Nucleus accumbens (tissue), 56 donors: ENCODE measurements at places on chromosomes 2 and 18.
A peak's percentile ranks its signal among the peaks of the same experiment; 100 is the strongest.

DNA sequence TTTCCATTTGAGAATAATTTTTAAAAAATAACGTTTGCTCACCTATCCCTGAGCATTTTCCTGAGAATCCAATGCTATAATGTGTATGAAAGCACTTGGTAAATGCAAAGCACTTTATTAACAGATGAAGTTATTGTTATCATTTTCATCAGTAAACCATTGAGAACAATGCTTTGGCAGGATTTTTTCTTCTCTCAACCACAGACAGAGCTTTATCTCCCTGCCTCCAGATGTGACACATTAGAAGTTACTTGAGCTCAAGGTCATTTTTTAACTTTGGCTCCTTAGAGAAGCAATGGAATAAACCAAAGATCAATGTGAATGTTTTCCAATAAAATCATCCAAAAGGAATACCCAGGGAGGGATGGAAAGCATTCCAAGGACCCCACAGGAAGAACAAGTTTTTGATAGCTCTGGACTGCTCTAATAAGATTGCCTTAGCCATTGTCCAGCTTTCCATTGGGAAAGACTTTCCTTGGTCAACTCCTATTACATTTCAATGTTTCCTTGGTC, 118.9 kb upstream of the NT5C1B start:
- no peak for DNase-seq

DNA sequence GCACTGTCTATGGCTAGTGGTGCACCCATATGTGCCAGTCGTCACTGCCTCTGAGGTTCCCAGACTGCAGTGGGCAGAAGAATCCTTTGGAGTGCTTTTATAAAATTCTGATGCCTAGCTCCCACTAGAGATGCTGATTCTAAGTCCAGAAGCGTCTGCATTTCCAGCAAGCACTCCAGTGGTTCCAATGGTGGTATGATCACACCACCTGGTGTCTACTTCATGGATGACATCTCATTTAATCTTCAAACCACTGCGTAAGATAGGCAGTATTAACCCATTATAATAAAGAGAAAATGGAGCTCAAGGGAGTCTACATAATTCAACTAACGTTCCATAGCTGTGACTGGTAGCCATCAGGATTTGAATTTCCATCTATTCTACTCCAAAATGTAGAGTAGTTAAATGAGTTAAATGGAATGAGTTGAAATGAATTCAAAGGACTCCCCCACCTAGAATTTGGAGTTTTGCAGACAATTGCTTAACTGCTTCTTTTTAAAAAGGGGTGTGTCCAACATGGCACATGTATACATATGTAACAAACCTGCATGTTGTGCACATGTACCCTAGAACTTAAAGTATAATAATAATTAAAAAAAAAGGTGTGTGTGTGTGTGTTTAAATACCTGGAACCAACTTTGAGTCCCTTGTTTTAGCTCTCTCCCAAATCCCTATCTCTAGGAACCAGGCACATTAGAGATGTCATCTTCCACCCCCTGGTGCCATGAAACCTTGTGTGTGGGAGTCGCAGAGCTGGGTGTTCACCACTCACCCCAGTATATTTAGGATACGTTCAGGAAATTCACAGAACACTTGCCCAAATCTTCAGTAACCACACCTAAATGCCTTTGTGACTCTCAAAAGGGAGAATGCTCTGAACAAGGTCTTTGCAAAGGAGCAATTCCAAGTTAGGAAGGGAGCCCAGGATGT, 14.1 kb downstream of the LAMA3 start:
- DNase-seq, result no peak

DNA sequence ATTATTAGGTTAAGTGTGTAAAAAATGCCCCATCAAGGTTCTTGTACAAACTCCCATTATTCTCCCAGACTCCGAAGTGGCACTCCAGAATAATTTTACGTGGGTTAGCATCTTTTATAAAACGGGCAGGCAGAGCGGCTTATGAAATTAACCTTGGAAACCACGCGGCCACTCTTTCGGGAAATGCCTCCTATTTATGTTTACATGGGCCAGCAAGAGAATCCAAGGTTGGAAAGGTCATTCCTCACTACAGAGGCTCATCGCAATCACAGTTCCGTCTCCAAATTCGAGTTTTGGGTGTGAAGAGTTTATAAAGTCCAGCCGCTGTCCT, 1.2 kb upstream of the IMPA2 start:
- no peak for DNase-seq

GRCh38 chr18:34018336-34018735, 206.4 kb downstream of the NOL4 start:
- DNase-seq, result no peak

GRCh38 chr2:66845307-66845706, 410.4 kb downstream of the MEIS1 start:
- no peak for DNase-seq

- DNase-seq, result peak; percentile 8
Measured at GRCh38 chr18:49250816-49251388, 209.5 kb downstream of the DYM start.

GRCh38 chr2:171346723-171347557, 86.8 kb downstream of the METTL8 start:
- no peak for DNase-seq

GRCh38 chr2:150621526-150622213, 134.2 kb upstream of the RND3 start:
- DNase-seq, result no peak

DNA sequence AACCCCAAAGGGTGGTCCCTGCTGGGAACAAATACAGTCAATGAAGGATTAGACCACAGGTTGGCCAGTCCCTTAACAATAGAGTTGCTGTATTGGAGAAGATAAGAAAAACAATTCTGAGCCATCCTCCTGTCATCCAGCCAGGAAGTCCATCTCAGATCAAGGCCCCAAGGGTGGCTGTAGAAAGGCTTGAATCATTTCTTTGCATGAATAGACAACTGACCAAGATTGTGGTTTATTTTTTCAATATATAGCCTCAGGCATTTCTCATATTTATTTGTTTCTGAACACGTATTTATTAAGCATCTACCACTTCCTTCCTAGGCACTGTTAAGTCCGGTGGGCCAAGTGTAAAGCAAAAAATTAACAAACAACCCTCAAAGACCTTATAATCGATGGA, 274.4 kb upstream of the SLC14A2 start:
- DNase-seq, result no peak

DNA sequence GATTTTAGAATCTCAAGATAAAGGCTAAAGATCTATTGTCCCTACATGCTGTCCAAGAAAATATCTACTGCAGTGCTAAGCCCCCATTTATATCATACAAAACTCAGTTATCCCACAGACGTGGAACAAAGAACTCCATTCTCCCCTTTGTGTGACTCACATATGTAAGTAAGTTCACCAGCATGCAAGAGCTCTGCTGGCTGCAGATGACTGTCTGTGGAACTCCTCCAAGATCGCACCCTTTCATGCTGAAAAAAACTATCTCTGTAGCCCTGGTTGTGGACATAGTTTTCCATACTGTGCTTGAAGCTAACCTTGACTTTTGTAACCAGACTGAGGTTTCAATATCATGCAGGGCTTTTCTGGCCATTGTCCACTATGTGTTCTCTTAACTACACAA, 207.1 kb downstream of the ZNF521 start:
- no peak for DNase-seq

GRCh38 chr2:144523596-144524117, 3.7 kb upstream of the ZEB2 start:
- no peak for DNase-seq

DNA sequence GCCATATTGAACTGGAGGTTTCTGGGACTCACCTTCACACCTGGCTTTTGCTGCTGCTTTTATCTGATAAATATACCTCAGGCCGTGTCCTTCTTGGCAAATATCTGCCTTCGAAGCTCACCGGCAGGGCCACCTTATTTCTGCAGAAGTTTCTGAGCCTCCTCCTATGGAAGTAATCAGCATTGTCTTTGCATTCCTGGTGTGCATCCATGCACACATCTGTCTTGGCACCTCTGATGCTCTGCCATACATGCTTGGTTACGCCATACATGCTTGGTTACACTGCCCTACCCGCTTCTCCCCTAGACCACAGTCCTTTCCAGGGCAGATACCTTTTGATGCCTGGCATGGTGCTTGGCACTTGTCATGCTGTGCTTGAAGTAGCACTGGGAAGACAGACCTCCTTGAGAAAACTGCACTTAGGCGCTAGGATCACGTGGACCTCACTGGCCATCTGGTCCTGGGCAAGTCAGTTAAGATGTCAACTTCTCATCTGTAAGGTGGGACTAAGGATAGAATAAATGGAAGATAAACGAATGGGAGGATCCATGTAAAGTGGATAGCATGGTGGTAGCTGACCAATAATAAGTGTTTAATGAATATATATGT, 66.8 kb downstream of the ZNF236 start:
- no peak for DNase-seq

DNA sequence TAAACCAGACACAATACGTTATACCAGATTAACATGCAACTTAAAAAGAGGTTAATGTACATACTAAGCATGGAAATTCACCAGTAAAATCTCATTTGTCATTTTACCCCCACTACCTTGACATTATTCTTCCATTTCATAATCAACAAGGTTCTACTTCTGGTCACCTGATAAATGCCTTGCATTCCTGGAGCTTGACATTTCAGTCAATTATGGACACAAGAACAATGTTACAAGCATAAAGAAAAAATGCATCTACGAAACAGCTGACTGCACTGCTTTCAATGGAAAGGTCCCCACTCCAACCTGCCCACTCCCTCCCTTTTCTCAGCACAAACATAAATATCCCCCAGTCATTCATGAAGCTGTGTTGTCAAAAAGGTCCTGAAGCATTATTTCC, 31.4 kb downstream of the ARL5A start:
- DNase-seq, result no peak

DNA sequence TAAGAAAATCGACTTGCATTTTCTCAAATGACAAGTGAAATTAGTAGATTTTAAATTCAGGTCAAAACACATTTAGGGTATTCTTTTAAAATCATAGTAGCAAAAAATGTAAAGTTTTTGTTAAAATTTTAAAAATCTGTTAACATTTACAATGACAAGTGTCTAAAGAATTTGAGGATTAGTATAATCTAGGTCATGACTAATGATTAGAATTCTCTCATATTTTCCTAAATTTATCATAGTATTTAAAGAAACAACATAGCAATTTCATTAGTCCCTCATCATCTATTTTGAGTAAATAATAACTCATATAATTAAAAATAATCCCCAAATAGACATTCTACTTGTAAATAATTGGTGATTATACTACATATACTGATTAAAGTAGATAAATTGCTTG, 23.6 kb downstream of the THUMPD2 start:
- no peak for DNase-seq

DNA sequence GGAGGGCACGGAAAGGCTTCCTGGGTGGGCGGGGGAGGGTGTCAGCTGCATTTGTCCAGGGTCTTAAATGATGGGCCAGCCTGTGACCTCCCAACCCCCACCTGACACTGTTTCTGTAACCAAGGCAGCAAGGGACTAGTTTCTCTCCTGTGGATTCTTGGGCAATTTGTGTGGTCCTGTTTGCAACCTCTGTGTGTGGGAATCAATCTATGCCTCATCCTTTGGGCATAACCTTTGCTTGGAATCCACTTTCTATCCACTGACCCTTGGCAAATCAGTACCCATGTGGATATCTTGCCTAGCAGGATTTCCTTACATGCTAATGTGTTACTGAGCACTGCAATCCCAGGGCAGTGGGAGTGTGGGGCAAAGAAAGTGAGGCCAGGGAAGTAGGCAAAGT, 54.1 kb downstream of the GPR39 start:
- no peak for DNase-seq

DNA sequence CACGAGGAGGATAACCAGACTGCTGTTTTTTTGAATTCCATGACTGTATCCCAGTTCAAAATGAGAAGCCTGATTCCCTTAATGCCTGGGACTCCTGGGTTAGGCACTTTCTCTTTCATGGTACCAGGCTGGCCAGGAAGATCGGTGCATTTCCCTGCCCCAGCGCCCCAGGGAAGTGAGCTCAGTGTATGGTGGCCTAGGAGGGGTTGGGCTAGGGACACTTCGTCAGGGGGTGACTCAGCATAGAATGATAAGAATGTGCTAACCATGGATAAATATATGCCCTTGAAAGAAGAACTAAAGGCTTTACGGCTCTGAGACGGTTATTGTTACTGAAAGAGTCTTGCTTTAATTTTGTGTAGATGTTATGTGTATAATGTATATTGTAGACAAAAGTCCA, 27.5 kb upstream of the FAM237A start:
- DNase-seq, result no peak
